Mucosa of descending colon (tissue), 3 donors: ENCODE measurements at places on chromosomes 11 and 22.

DNA sequence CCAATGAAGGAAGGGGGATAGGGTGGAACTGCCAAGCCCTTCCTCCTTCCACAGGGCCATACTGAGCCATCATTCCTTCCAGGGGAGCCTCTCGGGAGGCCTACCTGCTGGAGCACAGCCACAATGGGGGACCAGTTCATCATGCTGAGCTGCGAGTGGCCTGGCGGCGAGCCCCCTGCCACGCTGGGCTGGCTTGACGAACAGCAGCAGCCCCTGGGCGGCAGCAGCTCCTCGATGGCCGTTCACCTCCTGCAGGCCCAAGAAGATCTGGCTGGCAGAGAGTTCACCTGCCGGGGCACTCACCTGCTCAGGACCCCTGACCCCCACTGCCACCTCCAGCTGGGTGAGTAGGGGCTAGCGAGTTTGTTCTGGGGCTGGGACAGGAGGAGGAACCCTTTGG, 5.9 kb downstream of the VSIG10L2 start:
- no peak for DNase-seq

- DNase-seq, result no peak
These were observed 12.0 kb upstream of the DENND5A start for GRCh38 chr11:9277176-9277575.

DNA sequence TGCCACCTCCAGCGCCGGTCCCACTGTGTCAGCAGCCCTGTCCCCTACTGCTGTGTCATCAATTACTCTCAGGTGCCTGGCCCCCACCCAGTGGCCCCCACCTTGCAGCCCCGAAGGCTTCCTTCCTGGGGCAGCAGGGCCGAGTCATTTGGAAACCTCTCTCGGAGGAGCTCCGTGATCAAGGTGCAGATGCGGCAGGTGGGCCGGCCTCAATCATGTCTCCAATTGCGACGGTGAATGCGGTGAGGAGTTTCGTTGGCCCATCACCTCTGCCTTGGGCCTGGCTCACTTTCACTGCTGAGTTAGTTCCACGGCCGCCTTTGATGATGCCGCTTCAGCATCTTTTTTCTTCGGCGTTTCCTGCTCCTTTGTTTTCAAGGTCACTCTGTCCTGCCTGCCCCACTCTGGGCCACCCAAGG, 11.3 kb upstream of the CXCR5 start:
- DNase-seq, result no peak

DNA sequence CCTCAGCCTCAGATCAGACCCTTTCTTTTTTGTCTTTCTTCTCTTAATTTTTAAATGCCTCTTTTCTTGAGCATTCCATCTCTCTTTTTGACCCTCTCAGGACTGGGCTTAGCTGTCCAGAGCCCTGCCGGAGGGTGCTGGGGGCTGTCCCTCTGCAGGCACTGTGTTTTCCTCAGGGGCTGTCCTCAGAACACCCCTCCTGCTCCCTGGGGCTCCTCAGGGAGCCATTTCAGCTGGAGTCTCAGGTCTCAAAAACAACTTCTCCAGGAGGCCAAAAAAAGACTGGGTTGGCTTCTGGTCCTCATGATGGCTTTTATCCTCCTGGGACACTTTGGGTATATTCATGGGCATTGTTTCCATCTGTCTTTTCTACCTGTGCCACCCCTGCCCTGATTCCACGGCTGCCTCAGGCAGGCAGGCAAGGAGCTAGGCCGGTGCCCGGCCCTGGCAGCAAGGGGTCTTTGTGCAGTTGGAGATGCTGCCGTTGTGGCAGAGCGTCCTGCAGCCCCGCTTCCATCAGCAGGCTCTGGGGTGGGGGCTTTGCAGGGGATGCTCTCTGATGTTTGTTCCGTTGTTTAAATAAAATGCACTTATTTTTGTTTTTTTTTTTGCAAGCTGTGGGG, 85.1 kb downstream of the CEP164 start:
- DNase-seq, result no peak

DNA sequence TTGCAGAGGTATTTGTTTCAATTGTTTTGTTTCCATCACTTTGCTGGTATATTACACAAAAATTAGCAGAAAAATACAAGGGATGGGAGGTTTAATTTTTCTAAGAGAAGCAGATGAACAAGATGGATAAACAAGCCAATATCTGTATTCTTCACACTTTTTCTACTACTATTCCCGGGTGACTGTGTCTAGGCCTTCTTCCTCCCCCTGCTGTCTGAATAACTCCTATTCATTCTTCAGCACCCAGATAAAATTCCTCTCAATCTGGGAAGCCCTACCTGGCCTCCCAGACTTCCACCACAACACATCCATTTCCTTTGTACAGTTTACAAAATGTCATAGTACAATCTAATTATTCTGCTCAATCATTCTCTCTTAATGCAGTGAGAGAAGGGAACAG, 666.6 kb upstream of the TENM4 start:
- DNase-seq, result no peak

DNA sequence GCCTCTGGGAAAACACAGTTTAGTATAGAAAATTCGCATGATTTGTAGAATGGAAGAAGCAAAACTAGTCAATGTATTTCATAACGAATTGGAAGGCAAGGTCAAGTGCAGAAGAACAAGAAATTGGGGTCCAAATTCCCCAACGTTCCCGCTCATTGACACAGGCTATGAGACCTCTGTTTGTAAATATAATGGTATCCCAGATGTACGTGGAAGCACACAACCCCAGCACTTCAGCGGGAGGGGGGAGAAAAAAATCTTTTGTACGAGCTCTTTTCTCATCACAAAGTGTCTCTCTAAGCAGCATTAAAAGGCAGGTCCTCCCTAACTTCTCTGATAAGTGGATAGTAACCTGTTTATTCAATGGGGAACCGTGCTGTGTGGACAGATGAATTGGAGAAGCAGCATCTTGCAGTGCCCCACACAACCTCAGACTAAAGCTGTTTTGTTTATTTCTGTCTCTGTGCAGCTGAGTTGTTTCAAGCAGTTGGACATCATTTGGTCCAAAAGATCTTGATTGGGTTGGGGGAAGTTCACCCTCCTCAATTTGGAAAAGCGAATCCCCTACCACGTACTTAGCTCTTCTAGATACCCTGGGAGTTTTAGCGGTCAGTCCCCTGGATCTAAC, 1.1 kb upstream of the GAB2 start:
- no peak for DNase-seq

DNA sequence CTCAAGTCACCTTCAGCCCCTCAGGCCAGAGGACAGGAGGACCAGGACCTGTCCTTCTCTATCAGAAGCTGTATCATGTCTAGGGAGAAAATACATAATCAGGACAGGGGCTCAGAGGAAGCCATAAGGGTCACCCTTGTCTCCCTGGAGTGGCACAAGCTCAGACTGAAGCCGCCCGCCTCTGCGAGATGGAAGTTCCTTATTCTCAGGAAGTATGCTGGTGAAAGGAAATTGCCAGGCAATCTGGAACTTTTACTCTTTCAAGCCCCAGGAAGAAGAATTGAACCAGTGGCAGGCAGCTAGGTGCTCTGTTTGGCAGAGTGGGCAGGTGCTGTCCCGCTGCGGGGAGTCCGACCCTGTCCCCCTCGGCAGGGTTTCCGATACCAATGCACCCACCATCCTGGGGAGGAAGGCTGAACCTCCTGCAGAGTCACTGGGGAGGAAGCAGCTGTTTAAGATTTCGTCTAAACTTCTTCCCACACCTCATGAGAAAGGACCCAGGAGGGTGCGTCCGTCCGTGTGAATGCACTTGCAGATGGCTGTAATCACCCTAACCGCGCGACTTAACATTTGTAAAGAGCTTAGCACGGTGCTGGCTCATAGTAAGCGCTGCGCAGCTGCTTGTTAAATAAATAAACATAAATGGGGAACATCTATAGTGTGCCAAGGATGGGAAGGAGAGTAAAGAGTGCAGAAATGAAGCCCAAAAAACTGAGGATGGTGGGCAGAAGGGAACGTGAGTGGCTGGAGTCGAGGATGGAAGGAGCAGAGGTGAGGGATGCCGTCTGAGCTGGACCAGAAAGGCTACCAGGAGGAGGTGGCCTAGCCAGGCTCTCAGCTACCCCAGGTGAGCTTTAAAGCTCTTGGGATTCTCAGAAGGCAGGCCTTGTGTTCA, 5.0 kb upstream of the ANO1 start:
- no peak for DNase-seq

GRCh38 chr11:73402834-73403185, 26.6 kb downstream of the RELT start:
- DNase-seq, result no peak

- DNase-seq, result no peak
These were observed 246.1 kb upstream of the CHORDC1 start for GRCh38 chr11:90468923-90469322.

DNA sequence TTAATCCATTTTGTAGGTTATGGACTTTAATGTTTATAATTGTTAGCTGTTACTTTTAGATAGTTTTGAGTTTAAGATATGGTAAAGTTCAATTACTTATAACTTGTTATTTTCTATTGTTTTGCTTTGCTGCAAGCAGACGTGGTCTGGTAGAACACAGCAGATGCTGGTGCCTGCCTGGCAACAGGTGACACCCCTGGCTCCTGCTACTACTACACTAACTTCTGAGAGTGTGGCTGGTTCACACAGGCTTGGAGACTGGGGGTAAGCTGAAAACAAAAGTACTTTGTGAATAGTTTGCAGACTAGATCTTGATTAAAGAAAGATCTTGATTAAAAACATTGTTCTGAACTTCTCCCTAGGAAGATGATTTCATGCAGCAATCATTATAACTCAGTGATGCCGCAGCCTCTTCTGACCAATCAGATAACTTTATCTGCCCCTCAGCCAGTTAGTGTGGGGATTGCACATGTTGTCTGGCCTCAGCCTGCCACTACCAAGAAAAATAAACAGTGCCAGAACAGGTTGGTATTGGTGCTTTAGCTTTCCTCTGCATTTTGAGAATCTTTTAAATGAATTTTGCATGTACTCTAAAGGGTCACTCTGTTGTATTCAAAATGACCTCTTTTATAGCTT, 90.4 kb downstream of the HIPK3 start:
- DNase-seq, result no peak

GRCh38 chr11:17408641-17409040, 20.2 kb upstream of the KCNJ11 start:
- no peak for DNase-seq
